ENCODE measurements at places on chromosomes 7 and 10. TPM values are rescaled to one million over a fixed set of nuclear protein-coding genes. Genes with fewer than 3 reads are reported as not detected.

DNA sequence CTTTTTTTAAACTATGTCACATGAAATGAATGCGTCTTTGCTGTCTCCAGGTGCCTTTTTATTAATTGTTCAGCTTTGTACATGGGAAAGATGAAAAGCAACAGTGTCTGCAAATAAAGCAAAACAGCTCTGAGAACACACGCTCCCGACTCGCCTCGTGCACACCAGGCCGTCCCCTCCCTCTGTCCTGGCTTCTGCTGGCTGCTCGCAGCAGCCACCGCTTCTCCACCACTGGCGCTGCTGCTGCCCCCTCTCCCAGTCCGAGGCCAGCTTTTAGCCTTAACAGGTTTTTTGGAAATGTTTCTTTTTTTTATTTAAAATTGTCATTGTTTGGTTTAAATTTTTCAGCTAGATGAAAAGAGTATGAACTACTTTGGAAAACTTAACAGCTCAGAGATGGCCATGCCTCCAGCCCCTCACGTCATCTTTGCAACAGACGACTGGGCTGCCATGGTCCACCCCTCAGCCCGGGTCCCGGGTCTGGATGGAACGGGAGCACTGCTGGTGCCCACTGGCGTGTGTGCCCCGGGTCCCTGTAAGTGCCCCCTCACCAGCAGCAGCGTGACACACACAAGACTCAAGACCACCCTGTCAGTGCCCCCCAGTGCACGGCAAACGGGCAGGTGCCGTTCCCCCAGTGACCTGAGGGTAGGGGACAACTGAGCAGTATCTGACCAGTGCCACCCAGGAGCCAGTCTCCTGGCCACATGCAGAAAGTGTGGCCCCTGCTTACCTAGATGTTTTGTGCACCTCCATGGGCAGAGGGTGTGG, 415.6 kb upstream of the FOXK1 start:
- no peak overlapping the region for H3K4me3 ChIP-seq
- no peaks in the 10 kb centered on the region for H3K27me3 ChIP-seq
- H3K27ac ChIP-seq: no peak overlapping the region

- peak; percentile 69 for DNase-seq
- H3K27me3 ChIP-seq: no peaks in the 10 kb centered on the region
- no peak overlapping the region for H3K4me3 ChIP-seq
- H3K4me1 ChIP-seq: peaks cover 53% of the 10 kb centered on the region
- H3K36me3 ChIP-seq: peaks cover 20% of the 10 kb centered on the region
These were observed 141.3 kb downstream of the GRK5 start for GRCh38 chr10:119348516-119349240.

DNA sequence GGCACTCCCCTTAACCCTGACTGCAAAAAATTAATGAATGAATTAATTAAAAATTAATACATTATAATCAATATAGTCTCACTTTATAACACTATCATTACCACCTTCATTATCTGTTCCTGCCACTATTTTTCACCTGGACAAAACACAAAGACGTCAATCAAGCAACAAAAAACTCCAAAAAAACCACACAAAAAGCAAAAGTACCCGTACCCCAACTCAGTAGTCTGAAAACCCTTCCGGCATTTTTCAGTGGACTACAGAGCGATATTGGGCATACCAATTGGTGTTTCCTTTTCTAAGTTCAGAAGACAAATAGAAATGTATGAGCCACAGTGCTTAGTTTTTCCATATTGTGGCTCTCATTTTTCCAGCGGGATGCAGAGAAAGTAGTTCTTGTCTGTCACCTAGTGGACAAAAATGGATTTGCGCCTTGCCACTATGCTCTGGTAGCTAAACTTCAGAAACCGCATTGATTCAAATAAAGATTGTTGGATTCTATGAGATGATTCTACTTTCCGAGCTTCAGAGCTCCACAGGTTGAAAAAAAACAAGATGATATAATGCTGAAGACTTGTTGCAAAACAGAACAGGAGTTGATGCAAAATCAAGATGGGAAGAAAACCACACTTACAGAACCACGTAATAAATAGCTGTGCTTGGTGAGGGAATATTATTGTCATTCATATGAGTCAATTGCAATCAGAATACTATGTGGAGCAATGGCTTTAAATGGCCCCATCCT, 50.6 kb upstream of the ITGB1 start:
- no peak overlapping the region for H3K4me3 ChIP-seq
- H3K27ac ChIP-seq: no peak overlapping the region
- no peaks in the 10 kb centered on the region for H3K27me3 ChIP-seq
- H3K4me1 ChIP-seq: peaks cover 8% of the 10 kb centered on the region
- DNase-seq: peak; percentile 85
- H3K36me3 ChIP-seq: no peaks in the 10 kb centered on the region

COL13A1 gene
- 3.0 TPM for total RNA-seq

SRRM3 gene
- total RNA-seq: 1.7 TPM

GRCh38 chr10:113476191-113476590, 76.7 kb upstream of the HABP2 start:
- H3K27ac ChIP-seq: no peak overlapping the region
- H3K4me3 ChIP-seq: no peak overlapping the region
- H3K27me3 ChIP-seq: no peaks in the 10 kb centered on the region
- H3K36me3 ChIP-seq: no peaks in the 10 kb centered on the region
- DNase-seq: no peak

FAM25A gene
- not detected for total RNA-seq

- no peak overlapping the region for H3K27ac ChIP-seq
- H3K27me3 ChIP-seq: no peaks in the 10 kb centered on the region
- DNase-seq: no peak
- H3K36me3 ChIP-seq: no peaks in the 10 kb centered on the region
- H3K4me1 ChIP-seq: no peaks in the 10 kb centered on the region
These were observed 20.5 kb downstream of the GRID1 start for GRCh38 chr10:86345859-86346798.

- H3K36me3 ChIP-seq: no peaks in the 10 kb centered on the region
- DNase-seq: peak; percentile 77
- H3K4me3 ChIP-seq: no peak overlapping the region
- H3K27ac ChIP-seq: peak overlapping the region; percentile 55
These were observed 32.5 kb downstream of the OGDH start for GRCh38 chr7:44638611-44639557.

Data from A673 (cell line).